GM23338 (cell line): ENCODE measurements at places on chromosomes 11 and 22. TPM values are rescaled to one million over a fixed set of nuclear protein-coding genes. Genes with fewer than 3 reads are reported as not detected.

DNA sequence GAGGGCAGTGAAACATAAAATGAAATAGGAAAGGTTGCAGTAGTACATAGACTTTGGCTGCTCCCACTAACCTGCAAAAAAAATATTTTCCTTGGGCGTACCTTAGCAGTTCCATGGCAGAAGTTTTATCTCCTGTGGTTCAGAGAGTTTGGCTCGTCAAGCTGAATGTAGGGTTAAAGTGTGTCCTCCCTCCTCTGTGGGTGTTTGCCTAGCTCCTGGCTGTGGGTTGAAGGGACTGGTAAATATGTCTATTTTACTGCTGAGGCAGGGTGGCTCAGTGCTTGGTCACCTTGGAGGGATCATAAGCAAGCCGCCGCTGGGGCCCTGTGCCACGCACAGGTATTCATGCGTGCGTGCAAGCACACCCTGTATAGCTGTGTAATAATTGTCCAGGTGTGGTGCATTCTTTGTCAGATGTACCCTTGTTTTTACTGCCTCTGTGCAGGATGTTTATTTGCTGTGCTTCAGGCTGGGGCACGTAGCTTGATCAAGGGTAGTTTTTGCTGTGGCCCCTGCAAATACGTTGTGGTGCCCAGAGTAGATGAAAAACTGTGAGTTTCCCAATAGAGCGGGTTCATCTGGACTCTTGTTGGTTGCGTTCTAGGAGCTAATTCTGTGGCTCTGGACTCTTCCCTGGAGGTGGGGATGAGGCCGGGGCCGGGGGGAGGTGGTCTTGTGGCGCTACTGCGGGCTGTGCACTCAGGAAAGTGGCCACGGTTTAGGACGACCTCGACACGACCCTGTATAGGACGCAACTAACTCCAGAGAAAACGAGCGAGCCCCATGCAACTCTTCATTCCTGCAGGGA lies 732 bp upstream of the SORL1 start:
- DNase-seq, result no peak

Gene PGA5
- total RNA-seq, result 0.12 and 0.52 TPM in 2 replicates

GRCh38 chr11:19240420-19241259 lies at the start of gene E2F8:
E2F8 (minus strand) TSS chr11:19240945; CDS start chr11:19240121, 824 bp downstream.
- DNase-seq, result peak; percentile 97

GRCh38 chr11:78493413-78493975 lies 75.9 kb upstream of the GAB2 start:
- no peak for DNase-seq

DNA sequence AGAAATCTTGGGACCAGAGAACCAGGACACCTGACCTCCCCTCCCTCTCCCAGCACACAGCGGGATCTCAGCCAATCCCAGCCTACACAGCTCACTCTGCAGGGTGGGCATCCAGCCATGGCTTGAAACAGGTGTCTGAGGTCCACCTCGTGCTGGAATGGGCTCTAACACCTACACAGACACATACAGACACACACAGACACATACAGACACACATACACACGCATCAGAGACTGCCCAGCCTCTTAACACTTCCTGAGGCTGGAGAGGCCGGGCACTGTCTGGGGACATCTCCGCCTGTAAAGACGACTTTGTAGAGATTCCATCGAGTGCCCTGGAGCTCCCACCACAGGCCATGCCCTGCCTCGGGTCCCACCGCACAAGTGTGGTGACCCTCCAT lies 36.7 kb downstream of the CAPN1 start:
- no peak for DNase-seq
